ENCODE measurements at places on chromosomes 16 and 17. TPM values are rescaled to one million over a fixed set of nuclear protein-coding genes. Genes with fewer than 3 reads are reported as not detected.

- no peak for DNase-seq
Measured at GRCh38 chr17:20172376-20172775, 163.2 kb downstream of the SPECC1 start.

DNA sequence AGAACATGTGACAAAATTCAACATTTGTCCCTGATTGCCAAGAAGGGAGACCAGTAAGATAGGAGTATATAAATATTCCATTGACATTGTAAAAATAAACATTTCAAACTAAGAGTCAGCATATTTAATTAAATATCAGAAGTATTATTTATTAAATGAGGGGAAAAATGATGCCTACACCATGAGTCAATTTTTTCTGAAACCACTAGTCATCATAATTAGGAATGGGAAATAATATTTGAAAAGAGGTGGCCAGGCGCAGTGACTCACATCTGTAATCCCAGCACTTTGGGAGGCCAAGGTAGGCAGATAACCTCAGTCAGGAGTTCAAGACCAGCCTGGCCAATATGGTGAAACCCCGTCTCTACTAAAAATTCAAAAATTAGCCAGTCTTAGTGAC lies 2.1 kb downstream of the CMTM1 start:
- DNase-seq: no peak

DNA sequence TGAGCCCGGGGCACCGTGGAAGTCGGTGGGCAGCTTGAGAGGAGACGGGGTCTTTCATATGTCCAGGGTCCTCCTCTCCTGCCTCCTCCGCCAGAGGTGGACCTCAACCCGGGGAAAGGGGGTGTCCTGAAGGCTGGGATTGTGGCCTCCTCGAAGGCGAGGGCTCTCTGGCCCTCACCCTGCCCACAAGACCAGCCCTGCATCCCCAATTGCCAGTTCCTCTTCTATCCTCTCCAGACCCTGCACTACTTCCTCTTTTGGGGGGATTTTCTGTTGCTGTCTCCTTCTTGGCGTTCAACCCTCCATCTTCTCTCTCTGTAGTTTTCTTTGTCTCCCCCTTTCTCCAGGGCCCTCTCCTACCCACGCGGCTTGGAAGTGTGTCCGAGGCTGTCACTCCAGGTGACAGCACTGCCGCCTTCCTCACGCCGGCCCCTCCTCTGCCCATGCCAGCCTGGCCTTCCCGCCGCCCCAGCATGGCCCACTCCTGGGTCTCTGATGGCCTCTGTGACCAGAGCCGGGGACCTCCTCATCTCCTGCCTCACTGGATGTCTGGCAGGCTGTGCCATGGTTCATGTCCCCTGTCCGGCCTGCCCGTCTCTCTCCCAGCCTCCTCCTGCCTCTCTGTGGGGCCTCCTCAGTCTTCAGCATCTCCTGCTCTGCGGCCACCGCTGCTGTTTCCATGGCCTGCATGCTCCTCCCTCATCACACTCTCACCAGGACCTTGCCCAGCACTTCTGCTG lies 2.4 kb upstream of the ITGAX start:
- no peak for DNase-seq

Gene SLC16A3
- 68.8 TPM for total RNA-seq

Gene MYH3
- total RNA-seq: 3.7 TPM

All from mesothelial cell of epicardium (in vitro differentiated cells).